CD4-positive, alpha-beta T cell treated with Interferon alpha-2 for 1 hour (primary cell): ENCODE measurements at places on chromosomes 7 and 10.

DNA sequence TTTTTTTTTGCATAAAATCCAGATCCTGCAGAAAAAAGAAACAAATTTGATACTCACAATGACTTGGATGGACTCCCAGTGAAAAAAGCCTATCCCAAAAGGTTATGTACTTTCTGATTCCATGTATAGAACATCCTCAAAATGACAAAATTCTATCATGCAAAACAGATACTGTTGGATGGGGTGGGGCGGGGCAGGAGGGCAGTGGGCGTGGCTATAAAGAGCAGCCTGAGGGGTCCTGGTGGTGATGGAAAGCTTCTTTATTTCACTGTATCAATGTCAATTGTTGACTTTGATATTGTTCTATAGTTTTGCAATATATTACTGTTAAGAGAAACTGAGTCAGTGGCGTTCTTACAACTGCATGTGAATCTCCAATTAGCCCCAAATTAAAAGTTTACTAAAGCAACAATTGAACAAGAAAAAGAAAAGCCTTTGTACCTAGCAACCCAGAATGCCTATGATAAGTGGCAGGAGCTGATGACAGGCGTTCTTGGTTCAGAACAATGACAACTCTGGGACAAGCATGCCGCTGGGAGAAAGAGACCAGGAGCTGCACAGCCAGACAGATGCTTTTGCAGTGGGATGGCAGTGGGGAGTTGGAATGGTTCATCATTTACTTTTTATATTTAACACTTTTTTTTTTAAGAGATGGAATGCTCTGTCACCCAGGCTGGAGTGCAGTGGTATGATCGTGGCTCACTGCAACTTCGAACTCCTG lies 101.9 kb downstream of the LHPP start:
- no peak for DNase-seq

DNA sequence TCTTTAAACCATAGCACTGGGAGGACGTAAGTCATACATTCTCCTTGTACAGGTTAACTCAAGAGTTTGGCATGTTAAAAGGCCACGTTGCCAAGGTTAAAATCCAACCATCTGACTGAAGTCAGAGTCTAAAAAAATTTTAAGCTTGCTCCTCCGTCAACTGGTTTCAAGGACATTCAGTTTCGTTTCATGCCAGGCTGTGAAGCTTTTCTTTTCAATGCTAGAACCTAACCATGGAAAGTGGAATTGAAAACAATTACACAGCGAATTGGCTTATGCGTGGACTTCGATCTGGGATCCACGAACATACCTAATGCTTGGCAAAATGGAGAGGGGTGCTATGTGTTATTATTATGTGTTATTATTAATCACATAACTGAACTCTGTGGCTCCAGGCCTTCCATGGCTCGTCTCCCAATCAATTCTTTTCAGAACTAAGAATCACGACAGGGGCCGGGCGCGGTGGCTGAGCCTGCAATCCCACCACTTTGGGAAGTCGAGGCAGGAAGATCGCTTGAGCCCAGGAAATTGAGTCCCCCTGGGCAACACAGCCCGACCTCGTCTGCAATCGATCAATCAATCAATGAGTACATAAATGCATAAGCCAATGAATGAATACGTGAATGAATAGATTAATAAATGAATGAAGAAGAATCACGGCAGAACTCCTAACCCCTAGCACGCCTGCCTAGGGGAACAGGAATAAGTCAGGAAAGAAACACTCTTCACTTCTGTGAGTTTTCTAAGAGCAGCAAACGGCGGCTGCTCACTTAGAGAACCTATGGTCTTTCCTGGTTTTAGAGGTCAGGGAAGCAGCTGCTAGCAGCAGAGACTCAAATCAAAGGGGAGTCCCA lies 733 bp upstream of the ARL5B start:
- peak; percentile 74 for DNase-seq

GRCh38 chr7:138753610-138754009 lies 44.2 kb upstream of the TMEM213 start:
- DNase-seq: peak; percentile 42

DNA sequence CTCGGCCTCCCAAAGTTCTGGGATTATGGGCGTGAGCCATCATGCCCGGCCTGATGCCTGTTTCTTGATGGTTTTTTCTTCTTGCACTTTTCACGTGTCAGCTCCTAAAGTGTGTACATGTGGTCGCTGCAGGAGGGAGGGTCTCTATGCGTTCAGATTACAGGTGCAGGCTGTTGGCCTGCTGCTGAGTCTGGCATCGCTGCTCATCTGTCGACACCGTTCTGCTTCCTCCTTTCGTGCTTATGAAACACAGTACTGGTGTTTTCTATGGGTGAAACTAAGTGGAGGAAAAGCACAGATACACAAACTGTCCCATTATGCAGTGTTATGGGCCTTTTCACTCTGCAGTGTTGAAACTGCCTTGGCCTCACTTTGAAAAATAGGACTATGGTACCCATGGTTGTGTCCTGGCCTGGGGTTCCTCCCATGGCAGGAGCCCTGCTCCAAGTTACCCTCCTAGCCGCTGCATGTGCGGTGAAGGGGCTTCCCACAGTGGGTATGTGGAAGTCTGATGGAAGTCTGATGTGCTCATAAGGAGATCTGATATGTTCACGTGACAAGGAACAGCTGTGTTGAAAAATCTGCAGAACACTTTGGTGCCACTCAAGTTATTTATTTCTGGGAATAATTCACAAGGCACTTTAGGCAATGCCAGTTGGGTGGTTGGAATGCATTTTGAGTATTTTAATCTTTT lies 23.5 kb downstream of the OGDH start:
- DNase-seq: no peak

GRCh38 chr10:107919626-107920235 lies 755.2 kb upstream of the SORCS1 start:
- no peak for DNase-seq

DNA sequence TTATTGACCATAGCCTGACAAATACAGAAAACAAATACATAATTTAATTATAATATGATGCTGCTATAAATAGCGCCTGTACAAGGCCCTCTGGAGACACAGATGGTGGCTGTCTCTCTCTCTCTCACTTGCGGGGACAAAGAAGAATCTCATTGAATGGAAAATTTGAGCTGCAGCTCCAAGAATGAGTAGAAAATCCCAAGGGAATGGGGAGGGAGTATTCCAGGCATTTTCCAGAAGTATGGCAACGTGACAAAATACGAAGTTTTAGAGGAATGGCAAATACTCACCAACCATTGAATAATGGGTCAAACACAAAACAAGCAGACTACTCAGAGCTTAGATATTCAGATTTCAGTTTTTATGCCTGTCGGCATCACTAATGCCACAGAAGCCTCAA lies 179.9 kb downstream of the NRP1 start:
- DNase-seq: no peak
